ENCODE measurements at places on chromosomes 6 and 20.
A peak's percentile ranks its signal among the peaks of the same experiment; 100 is the strongest.

- no peak for DNase-seq
Measured at GRCh38 chr20:38304845-38305447, 990 bp downstream of the BPI start.

DNA sequence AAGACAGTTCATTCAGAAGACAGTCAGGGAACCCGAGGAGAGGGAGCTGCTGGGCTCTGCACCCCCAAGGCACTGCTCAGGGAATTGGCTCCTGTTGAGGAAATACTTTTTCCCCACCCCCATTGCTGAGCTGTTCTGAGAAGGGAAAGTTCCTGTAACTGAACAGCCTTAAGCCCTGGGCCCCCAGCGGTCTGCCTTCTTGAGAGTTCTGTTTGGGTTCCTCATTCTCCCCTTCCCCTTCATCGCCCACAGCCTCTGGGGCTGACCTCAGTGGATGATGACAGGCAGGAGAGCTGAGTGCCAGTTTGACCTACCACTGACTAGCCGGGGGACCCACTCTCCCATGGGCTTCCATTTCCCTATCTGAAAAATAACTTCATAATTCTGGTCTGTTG, 10.7 kb downstream of the HCK start:
- DNase-seq = no peak

DNA sequence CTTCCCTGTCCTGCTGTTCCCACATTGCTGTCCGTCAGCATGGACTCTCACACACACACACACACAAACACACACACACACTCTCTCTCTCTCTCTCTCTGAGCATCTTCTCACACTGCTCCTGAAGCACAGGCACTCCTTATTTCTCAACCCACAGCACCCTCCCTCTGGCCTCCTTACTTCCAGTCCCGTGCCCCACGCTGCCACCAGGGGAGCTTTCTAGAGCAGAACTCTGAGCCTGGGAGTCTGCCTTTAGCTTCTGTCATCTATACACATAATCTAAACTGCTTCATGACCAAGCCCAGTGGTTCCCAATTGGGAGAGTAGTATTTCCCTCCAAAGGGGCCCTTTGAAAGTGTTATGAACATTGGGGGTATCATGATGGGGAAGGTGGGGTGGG, 29.1 kb downstream of the HECA start:
- no peak for DNase-seq

- no peak for DNase-seq
Measured at GRCh38 chr6:29964518-29964886, 22.2 kb downstream of the HLA-A start.

DNA sequence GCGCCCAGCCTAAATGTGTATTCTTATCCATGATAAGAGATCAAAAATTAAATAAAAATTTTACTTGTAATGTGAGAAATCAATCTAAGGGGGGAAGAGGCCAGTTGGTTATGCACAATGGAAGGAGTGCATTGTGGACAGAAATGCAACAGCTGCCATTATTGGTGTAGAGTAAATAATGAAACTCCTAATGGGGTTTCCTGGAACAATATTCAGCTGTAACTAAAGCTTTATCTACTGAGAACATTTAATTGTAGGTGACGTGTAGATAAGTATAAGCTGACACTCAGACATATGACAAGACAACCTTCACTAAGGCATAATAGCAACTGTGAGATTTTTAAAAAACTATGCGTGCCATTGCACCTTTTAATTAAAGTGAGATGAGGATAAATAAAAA, 71.4 kb downstream of the CEP57L1 start:
- no peak for DNase-seq

DNA sequence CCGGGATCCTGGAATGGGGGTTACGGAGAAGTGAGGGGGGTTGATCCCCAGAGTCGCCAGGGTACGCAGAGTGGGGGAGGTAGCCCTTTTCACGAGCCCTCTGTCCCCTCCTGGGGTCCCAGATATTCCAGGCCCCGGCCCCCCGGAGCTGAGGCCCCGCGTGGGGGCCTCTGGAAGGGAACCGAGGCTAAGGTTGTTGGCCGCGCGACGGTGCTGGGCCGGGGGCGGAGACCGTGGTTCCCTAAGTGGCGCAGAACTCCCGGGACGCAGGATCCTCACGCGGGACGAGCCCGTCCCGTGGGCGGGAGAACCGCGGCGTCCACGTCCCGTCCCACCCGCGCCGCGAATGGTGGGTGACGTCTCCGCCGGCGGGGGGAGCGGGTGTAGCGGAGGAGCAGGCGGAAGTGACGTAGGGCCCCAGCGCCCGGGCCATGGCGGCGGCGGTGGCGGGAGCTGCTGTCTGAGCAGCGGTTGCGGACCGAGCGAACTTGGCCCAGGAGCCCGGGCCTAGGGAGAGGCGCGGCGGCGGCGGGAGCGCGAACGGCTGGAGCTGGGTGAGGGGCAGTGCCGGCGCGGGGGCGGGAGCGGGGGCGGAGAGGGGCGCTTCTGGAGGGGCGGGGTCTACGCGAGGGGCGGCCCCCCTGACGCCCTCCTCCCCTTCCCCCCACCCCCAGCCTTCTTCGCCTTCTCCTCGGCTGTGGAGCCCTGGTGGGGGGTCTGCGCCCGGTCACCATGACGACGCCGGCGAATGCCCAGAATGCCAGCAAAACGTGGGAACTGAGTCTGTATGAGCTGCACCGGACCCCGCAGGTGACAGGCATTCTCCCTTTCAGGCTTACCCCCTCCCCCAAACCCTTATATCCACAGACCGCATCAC, at the start of gene RING1:
TSS of gene RING1 (plus strand) at position 410 of the 877 bp plus-strand sequence. CDS start at position 733, 323 bp downstream.
- DNase-seq = peak; percentile 85

- no peak for DNase-seq
Measured at GRCh38 chr6:25303254-25303653, 24.1 kb downstream of the CARMIL1 start.

DNA sequence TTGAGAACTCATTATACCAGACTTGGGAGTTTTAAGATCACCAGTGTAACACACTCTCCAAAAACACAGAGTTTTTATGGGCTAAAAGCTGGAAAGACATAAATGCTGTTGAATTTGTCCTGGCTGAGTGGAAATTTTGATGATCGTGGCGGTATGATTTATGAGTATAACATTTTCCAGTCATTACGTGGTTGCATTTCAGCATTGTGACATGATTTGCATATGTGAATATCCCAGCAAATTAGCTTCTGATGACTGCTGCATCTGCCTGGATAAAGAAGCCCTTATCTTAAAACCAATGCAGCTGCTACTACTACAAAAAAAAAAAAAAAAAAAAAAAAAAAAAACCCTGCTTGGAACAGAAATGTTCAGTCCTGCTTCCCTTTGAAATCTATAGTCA, 850.9 kb downstream of the TFAP2A start:
- DNase-seq = no peak

DNA sequence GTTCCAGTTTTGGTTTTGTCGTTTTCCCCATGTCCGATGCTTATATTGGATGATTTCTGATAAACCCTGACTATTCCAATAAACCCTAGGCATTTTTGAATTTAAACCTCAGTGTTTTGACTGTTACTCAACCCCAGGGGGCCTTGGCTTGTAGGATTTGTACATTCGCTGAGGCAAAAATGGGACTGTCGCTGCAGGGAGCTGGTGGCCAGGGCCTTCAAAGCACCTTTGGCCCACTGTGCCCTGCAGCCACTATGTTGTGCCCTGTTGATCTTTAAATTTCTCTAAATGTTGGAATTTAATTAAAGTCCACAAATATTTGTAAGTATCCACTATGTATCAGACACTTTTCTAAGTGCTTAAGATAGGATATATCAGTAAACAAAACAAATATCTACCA, 9.5 kb upstream of the NOL7 start:
- DNase-seq = no peak

DNA sequence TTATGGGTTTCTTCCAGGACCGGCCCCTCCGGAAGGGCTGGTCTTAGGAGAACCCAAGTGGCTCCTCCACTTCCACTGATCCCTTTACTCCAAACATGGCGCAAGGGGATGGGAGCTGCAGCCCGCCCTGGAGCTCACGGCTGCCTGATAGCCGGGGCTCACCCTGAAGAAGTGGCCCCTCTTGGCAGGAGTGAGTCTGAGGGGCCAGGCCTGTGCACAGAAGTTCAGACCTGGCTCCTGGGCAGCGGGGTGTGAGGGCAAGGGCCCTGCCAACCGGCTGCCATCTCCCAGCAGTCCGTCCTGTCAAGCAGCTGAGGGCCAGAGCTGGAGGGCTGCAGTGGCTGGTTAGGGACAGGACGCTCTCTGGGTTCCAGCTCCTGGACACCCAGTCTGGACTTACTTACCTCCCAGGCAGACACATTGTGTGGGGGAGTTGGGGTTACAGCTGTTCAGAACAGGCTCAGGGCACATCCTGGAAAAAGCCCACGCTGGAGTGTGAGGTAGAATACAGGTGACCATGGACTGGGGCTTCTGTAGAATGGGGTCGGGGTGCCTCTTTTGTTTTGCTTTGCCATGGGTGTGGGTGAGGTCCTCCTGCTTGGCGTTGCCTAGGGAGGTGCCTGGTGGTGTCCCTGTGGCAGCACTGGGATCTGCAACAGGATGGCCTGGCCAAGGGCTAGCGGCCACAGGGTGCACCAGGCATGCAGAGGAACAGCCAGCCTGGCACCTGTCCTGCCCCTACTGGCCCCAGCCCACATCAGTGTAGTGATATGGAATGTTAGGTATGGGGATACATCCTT, 88.4 kb downstream of the ASXL1 start:
- DNase-seq = no peak

DNA sequence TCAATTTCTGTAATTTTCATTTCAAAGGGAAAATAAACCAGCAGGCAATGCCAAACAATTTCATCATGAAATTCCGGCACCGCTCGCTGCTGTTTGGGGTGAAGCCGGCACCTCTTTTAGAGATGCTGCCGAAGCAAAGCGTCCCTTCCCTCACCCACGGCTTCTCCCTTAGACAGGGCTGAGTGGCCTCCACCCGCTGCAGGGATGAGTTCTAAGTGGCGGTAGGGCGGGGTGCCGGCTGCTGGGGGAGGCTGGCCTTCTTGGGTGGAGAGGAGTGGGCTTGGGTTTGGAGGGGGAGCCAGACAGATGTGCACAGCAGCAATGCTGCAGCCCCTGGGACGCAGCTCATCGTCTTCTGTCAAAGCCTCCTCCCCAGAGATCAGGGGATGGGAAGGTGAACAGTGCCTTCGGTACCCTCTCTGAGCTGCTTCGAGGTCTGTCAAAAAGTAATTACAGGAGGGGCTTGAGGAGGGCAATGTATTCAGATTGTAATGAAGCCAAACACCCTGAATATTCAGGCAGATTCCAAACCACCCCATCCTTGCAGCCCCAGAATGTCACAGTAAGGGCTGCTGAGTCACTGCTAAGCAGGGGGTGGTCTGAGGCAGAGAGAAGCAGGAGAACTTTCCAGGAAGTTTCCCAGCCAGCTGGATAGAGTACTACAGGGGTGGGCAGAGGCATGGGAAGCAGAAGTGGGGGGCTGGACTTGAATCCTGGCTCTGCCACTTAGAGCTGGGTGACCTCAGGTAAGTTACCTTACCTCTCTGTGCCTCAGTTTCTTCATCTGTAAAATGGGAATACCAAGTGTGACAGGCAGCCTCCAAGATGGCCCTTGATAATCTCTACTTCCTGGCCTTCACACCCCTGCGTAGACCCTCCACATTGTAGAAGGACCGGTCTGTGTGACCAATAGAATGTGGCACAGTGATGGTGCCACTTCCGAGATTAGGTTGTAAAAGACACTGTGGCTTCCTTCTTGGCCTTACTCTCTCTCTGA, 96.6 kb downstream of the SULF2 start:
- DNase-seq = no peak

DNA sequence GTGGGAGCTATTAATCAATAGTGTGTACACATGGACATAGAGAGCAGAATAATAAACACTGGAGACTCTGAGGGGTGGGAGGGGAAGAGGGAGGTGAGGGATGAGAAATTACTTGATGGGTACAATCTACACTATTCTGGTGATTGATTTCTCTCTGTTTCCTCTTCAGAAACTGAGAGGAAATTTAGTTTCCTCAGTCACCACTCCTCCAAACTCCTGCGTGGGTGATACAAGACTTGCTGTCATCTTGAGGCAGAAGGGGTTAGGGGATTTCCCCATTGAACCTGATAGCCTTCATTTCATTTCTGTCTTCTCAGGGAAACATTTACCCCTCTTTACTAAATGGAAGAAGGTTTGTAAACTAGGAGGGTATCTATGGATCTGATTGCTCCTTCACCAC, 84.3 kb upstream of the ESR1 start:
- no peak for DNase-seq

- no peak for DNase-seq
Measured at GRCh38 chr6:52503851-52504781, 72.7 kb downstream of the TRAM2 start.

GRCh38 chr20:31862506-31862905, 7.8 kb downstream of the DUSP15 start:
- DNase-seq = no peak

- no peak for DNase-seq
Measured at GRCh38 chr6:4125500-4125899, 9.9 kb downstream of the ECI2 start.

GRCh38 chr6:108897371-108897770, 49.1 kb downstream of the ARMC2 start:
- DNase-seq = no peak

DNA sequence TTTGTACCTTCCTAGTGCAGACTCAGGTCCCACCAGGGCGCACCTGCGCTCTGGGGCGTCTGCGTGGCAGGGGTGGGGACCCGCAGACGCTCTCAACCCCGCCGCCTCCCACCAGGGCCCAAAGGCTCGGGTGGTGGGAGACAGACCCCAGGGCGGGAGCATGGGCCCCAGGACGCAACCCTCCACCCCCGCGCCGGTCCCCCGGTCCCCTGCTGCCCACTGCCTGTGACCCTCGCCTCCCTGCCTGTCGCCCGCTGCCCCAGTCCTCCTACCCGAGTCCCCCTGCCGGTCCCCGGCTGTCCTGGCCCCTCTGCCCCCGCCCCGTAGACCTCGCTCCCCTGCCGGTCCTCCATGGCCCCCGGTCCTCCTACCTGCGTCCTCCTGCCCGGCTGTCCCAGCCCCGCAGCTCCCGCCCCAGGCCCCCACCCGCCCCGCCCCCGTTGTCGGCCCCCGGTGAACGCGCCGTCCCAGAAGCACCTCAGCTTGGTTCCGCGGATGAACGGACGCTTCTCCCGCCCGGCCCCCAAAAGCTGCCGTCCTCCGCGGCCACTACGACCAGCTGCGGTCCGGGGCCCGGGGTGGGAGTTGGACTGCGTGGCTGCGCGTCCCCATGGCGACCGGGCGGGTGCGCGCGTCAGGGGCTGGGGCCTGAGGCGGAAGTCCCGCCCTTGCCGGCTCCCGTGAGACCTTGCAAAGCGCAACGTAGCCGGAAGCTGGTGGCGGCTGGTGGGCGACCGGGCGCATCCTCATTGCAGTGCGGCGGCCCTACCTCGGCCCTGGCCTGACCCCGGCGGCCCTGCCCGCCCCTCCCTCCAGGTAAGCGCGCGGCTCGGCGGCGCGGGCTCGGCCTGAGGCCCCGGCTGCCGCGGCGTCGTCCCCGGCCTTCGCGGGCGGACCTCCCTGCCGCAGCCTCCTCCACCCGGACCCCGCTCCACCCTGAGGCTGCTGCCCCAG, at the start of gene ARFGAP1:
TSS of gene ARFGAP1 (plus strand) at position 709 of the 954 bp plus-strand sequence. CDS start 2,768 bp downstream, outside the sequence.
- DNase-seq = peak; percentile 75

Measured in T-helper 1 cell (primary cell).